ENCODE measurements at places on chromosomes 3 and 15.

DNA sequence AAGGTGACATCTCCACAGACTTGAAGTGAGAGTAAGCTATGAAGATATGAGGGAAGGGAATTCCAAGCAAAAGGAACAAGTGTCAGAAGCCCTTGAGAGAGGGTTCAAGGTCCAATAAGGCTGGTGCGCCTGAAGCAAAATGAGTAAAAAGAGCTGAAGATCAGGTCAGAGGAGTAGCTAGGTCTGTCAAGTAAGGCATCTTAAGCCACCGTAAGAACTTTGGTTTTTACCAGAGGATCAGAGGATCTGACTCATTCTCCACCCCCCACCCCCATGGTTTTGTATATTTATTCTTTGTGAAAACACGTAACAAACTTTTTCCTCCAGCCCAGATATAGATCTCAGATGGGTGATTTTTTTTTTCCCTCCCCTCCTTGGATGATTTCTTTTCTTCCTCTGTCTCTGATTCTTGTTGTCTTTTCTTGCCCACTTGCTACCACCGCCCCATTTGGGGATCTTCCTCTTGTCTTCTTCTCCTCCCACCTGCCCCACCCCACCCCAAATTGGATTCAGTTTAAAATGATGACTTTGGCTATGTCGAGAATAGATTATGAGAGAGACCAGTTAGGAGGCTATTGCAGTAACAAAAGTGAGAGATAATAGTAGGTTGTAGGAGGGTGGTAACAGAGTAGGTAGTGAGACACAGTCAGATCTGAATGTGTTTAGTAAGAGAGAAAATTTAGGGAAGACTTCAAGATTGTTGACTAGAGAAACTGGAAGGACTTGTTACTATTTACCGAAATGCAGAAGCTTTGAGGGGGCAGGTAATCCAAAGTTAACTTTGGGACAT is 6.1 kb downstream of the TRMT10C start:
- no peak for DNase-seq

DNA sequence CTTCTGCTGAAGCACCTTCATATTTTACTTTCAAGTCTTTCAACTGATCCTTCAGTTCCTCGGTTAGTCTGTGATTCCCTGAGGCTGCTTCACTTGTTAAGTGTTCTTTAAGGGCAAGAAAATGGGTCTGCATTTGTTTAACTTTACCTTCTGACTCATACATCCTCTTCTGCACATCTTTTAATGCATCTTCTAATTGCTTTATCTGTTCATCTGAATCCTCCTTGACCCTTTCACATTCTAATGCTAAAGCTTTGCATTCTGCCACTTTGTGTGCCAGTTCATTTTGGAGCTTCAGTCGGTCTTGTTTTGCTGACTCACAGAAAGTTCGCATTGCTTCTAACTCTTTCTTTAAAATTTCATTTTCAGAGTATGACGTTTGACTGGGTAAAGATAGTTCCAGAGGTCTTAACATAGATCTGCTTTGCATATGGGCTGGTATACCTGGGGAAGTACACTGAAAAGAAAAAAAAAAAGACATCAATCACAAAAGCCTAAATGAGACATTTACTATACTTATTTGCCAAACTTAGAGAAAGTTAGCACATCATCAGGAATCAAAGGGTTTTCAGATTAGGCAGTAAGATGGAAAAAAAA is 94.3 kb downstream of the UACA start:
- DNase-seq: no peak

DNA sequence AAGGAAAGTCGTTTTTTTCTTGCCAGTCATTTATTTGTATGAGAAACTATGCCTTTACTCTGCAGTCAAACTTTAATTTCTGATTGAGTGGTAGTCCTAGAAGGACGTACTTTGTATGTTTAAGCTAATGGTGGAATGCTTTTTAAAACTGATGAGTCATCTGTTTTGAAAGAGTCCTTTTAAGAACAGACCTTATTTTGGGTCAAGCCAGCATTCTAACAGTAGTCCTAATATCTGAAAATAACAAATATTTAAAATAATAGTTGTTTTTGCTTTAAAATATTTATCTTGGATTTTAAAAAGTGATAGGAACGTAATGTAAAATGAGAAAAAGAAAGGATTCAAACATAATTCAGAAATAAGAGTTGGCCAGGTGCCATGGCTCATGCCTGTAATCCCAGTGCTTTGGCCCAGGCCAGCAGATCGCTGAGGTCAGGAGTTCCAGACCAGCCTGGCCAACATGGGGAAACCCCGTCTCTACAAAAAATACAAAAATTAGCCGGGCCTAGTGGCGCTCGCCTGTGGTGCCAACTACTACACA is 1.3 kb upstream of the LRRC58 start:
- no peak for DNase-seq

GRCh38 chr3:13518516-13518953 is 30.4 kb upstream of the FBLN2 start:
- DNase-seq: no peak

DNA sequence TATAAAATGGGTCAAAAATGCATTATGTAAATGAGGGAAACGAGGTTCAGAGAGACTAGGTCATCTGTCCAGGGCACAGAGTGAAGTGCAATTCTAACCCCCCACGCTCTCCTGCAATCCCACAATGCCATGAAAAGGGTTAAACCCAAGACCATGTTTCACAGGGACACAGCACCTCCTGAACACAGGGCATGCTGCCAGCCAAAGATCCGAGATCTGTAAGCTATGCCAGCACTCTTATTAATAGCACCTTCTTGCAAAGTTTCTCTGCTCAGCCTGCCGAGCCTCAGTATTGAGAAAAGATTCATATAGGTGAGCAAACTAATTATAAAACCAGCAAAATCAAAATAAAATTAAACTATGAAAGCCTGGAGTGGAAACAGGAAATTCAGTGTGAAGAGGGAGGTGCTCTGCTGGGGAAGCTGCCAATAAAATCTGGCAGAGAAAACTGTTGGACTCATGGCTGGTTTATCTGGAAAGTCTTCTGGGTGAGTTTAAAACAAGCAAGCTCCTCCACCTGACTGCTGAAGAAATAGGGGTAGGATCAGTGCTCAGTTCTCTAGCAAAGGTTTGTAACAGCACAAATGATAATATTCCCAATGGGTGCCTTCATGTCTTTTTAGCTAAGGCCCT is 50.3 kb downstream of the LRIG1 start:
- DNase-seq: peak; percentile 54

DNA sequence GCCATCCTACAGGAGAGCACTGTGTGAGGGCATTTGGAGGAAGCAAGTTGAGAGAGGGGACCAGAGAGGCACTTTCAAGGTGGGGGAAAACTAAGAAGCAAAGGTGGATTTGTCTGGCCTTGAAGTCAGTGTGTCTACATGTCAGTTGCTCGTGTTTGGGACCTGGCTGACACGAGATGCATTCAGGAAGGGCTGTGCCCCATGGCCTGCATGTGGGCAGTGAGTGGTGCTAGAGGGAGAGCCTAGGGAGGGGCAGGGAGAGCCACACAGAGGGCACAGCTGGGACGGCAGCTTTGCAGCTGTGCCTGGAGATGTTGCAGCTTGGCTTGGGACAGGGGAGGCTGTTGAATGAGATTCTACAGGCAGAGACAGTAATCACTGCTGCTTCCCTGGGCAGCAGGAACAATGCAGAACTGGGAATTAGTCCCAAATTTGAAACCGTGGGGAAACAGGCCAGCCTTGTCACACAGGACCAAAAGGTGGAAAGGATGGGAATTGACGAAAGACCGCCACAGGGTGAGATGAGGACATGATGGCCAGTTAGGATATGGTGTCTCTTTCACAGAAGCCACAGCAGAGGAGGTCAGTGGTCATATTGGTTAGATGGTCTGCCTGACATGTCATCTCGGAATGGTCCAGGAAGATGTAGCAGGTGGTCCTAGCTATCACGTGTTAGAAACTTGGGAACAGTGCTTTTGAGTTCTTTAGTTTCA is 10.0 kb downstream of the SEC61A1 start:
- DNase-seq: no peak

- no peak for DNase-seq
Observed at GRCh38 chr3:42052484-42053351, 38.4 kb upstream of the TRAK1 start.

DNA sequence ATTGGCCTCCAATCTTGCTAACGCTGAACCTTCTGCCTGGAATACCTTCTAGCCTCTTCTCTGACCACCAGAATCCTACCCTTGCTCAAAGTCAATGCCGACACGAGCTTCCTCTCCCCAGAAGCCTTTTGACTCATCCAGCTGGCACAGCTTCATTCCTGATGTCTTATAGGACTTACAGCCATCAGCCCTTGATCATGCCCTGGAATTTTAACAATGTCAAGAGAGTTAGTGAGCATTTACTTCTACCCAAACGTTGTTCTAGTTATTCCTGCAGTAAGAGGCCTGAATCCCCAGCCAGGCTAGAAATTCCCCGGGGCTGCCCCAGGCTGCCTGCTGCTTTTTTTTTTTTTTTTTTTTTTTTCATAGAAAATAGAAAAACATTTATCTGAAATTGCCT is 3.9 kb downstream of the CYP1A2 start:
- no peak for DNase-seq

DNA sequence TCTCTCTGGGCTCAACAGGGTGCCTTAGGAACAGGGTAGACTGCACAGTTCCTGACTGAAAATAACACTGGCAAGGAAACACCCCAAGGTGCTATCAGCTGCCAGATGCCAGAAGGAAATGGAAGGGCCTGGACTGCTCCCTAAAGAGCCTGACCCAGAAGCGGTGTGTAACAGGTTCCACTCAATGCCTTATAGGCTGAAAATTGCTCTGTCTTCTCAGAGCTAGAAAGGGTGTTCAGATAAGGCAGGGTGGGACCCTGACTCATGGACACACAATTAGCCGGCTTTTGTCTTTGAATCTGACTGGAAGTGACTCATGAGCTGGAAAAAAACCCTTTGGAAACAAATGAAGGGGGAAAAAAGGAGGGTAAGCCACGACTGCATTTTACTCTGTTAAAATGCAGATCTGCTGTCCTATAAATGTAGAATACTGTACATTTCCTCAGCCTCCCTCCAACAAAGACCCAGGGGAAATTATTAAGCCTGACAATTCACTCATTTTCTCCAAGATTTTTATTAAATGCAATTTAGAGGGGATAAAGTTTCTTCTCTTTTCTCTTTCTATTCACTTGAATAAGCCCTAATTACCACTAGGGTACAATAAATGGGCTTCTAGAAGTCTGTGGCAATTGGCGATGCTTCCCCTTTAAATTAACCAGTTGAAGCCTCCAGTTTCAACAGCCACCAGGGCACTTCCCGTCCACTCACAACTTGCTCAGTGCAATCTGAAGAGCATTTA is 160.2 kb upstream of the TBL1XR1 start:
- DNase-seq: peak; percentile 15

Measured in NCI-H2081 (cell line).